Placental epithelial cell (primary cell): ENCODE measurements at places on chromosomes 6 and 20. TPM values are rescaled to one million over a fixed set of nuclear protein-coding genes. Genes with fewer than 3 reads are reported as not detected.

The MYL9 gene
- 2.7 and 13.9 TPM in 2 replicates for total RNA-seq

The LINC00237 gene
- not detected in 2 replicates for total RNA-seq

The GABRR2 gene
- total RNA-seq: 0.54 and 1.2 TPM in 2 replicates

The MUC21 gene
- total RNA-seq: not detected in 2 replicates

The TSHZ2 gene
- total RNA-seq: not detected in 2 replicates

The TP53TG5 gene
- total RNA-seq: not detected in 2 replicates

The SYTL3 gene
- total RNA-seq: 11.8 and 13.2 TPM in 2 replicates

The GSTA3 gene
- not detected in 2 replicates for total RNA-seq

The METTL24 gene
- not detected in 2 replicates for total RNA-seq

The TAGAP gene
- total RNA-seq: 0.11 and 0.39 TPM in 2 replicates

The FOXA2 gene
- not detected in 2 replicates for total RNA-seq

The UBE3D gene
- 7.5 and 7.9 TPM in 2 replicates for total RNA-seq

The RBM39 gene
- 240 and 475 TPM in 2 replicates for total RNA-seq

The C6orf141 gene
- total RNA-seq: not detected in 2 replicates

The SAPCD1 gene
- total RNA-seq: 0.79 TPM in 1 of 2 replicates, not detected in the other

The OPRL1 gene
- 1.3 and 2.0 TPM in 2 replicates for total RNA-seq

The ACSS1 gene
- 4.7 and 7.5 TPM in 2 replicates for total RNA-seq

The C20orf204 gene
- total RNA-seq: 1.6 and 2.0 TPM in 2 replicates

The TRERF1 gene
- 5.9 and 6.7 TPM in 2 replicates for total RNA-seq

The TUBB2A gene
- total RNA-seq: 55.4 and 302 TPM in 2 replicates

The IL20RA gene
- total RNA-seq: not detected in 2 replicates

The ID1 gene
- total RNA-seq: 2.3 and 2.4 TPM in 2 replicates

The PACRG gene
- total RNA-seq: 0.22 and 0.79 TPM in 2 replicates

The ERGIC3 gene
- 382 and 490 TPM in 2 replicates for total RNA-seq

The CD40 gene
- total RNA-seq: 18.5 and 26.6 TPM in 2 replicates

The ADGRF1 gene
- under 0.01 and 0.33 TPM in 2 replicates for total RNA-seq

The NMBR gene
- 0.11 TPM in 1 of 2 replicates, not detected in the other for total RNA-seq

The CST7 gene
- not detected in 2 replicates for total RNA-seq

The FLRT3 gene
- total RNA-seq: 35.9 and 53.4 TPM in 2 replicates

The OR2B6 gene
- total RNA-seq: not detected in 2 replicates

The PNPLA1 gene
- not detected in 2 replicates for total RNA-seq

The BPIFA1 gene
- total RNA-seq: not detected in 2 replicates

The LHFPL5 gene
- total RNA-seq: not detected in 2 replicates

The GNL1 gene
- 59.3 and 84.8 TPM in 2 replicates for total RNA-seq
